ENCODE measurements at places on chromosomes 4 and X.
A peak's percentile ranks its signal among the peaks of the same experiment; 100 is the strongest.

- DNase-seq: no peak
- H3K4me1 ChIP-seq: peaks cover 65% of the 10 kb centered on the region
- no peak overlapping the region for H3K4me3 ChIP-seq
- H3K27ac ChIP-seq: no peak overlapping the region
Observed at GRCh38 chr4:84958434-84958833, 8.1 kb downstream of the WDFY3 start.

GRCh38 chrX:39299615-39300014 is 498.4 kb downstream of the MID1IP1 start:
- H3K27ac ChIP-seq: no peak overlapping the region
- no peak overlapping the region for H3K4me3 ChIP-seq
- H3K27me3 ChIP-seq: no peaks in the 10 kb centered on the region
- H3K36me3 ChIP-seq: no peaks in the 10 kb centered on the region

DNA sequence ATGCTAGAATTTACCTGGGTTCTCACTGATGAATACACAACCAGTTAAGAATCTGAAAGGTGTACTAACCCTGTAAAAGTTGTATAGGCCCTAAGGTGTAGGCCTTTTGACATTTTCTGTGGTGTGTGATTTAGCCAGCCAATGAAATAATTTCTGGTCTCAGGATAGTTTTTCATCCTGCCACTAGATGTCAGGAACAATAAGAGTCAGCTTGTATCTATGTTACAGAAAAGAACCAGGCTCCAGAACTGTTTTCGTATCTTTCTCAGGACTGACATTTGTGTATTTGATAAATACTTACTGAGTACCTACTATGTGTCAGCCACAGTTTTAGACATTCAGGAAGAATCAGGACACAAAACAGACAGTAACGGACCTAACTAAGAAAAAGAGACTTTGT is 673.6 kb upstream of the TENM3 start:
- no peaks in the 10 kb centered on the region for H3K27me3 ChIP-seq
- H3K4me1 ChIP-seq: no peaks in the 10 kb centered on the region
- no peak for DNase-seq
- no peak overlapping the region for H3K27ac ChIP-seq
- no peaks in the 10 kb centered on the region for H3K36me3 ChIP-seq

DNA sequence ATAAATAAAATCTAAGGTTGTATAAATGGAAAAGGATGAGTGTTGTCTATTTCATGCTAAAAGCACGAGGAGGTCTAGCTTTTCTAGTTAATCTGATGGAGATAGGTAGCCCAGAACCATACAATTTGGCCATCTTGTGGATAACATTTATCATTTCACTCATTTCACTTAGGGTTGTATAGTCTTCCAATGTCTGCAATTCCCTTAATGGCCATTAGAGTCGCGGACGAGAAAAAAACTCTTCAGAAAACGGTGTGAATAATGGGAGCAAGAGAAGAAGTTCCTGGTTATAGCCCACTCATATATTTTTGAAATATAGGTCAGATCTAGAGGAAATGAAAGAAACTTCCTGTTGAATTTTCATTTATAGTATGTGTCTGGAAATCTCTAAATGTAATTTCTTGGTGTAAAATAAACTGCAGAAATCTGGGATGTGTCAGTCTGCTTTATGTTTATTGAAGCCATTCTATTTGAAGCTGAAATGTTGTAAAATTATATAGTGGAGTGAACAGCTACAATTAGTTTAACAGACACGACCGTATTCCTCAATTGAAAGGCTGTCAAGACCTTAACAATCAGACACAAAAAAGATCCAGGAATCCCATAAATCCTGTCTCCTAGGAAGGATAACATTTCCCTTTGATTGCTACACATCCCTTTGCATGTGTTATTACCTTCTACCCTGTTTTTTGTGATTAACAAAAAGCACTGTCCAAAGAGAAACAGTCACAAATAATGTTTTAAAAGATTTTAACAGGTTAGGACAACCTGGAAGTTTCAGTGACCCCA is 47.7 kb upstream of the MGST2 start:
- no peak overlapping the region for H3K4me3 ChIP-seq
- H3K27me3 ChIP-seq: no peaks in the 10 kb centered on the region
- no peak overlapping the region for H3K27ac ChIP-seq
- H3K4me1 ChIP-seq: no peaks in the 10 kb centered on the region
- DNase-seq: no peak

- H3K4me3 ChIP-seq: no peak overlapping the region
- H3K27me3 ChIP-seq: no peaks in the 10 kb centered on the region
- no peak overlapping the region for H3K27ac ChIP-seq
- H3K4me1 ChIP-seq: peaks cover 4% of the 10 kb centered on the region
- DNase-seq: no peak
Observed at GRCh38 chr4:145625677-145626622, 6.8 kb downstream of the MMAA start.

DNA sequence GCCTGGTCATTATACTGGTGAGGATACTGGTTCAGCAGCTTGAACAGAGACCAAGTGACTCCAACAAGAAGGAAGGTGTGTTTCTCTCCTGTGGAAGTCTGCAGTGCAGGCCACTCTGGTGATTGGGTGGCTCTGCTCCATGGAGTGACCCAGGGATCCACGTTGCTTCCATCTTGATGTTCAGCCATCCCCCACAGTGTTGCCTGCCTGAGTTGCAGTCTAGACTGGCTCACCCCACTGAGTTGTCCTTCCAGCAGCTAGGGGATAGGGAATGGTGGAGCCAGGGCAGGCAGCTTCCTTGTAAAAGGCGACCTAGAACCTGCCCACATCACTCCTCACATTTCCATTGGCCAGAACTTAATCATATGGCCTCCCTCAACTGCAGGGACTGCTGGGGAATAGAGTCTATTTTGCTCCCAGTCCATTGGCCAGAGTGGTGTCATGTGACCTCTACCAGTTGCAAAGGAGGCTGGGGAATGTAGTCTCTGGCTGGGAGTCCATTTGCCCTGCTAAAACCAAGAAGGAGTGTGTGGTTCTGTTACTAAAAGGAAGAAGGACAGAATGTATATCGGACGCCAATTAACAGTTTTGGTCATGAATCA is 8.0 kb downstream of the MAN2B2 start:
- H3K4me1 ChIP-seq: no peaks in the 10 kb centered on the region
- H3K36me3 ChIP-seq: peaks cover 55% of the 10 kb centered on the region
- H3K27me3 ChIP-seq: no peaks in the 10 kb centered on the region
- H3K27ac ChIP-seq: no peak overlapping the region
- no peak overlapping the region for H3K4me3 ChIP-seq
- no peak for DNase-seq

DNA sequence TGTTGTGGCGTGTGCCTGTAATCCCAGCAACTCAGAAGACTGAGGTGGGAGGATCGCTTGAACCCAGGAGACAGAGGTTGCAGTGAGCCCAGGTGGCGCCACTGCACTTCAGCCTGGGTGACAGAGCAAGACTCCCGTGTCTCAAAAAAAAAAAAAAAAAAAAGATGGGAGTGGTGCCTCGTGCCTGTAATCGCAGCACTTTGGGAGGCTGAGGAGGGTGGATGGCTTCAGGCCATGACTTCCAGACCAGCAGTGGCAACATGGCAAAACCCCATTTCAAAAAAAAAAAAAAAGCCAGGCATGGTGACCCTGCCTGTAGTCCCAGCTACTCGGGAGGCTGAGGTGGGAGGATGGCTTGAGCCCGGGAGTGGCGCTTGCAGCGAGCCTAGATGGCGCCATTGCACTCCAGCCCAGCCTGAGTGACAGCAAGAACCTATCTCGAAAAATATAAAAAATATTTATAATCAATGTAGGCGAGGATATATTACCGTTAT is 27.0 kb downstream of the EIF2S3 start:
- no peaks in the 10 kb centered on the region for H3K4me1 ChIP-seq
- no peaks in the 10 kb centered on the region for H3K27me3 ChIP-seq
- no peak overlapping the region for H3K4me3 ChIP-seq
- no peak overlapping the region for H3K27ac ChIP-seq
- peaks cover 16% of the 10 kb centered on the region for H3K36me3 ChIP-seq

- no peaks in the 10 kb centered on the region for H3K4me1 ChIP-seq
- no peaks in the 10 kb centered on the region for H3K27me3 ChIP-seq
- no peak overlapping the region for H3K4me3 ChIP-seq
- DNase-seq: no peak
Observed at GRCh38 chr4:71608678-71609071, 175.2 kb downstream of the GC start.

DNA sequence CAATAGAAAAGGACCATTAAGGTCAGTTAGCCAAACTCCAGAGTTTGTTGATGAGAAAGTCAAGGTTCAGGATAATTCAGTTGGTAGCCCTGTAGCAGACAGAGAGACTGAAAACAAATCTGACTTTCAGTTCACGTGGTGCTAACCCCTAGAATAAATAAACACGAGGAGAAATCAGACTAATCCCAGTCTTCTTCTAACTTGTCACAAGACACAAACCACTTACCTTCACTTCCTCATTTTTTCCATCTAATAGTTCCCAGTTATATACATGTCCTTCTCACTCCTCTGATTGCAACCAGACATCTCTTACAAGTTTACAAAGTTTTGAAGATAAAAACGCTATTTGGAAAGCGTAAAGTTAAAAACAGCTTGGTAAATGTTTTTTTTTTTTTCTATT is 7.7 kb downstream of the TLR7 start:
- H3K36me3 ChIP-seq: no peaks in the 10 kb centered on the region
- H3K27me3 ChIP-seq: no peaks in the 10 kb centered on the region
- no peak overlapping the region for H3K27ac ChIP-seq

DNA sequence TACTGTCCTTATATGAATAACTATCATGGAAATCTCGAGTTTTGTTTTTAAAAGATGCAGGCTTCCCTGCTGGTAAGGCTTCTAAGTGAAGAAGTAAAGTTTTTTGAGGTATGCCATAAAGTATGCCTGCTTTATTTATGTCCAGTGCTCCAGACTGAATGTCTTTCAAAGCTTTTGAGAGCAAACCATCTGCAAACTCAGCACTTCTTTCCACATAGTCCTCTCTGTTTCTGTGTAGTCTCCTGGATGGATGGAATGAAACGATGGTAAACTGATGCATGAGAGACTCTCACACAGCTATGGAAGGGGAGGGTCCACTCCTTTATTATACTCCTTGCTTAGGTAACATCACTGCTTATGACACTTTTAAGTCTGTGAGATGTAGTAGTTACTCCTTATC is 73.7 kb downstream of the NCAPG start:
- no peaks in the 10 kb centered on the region for H3K4me1 ChIP-seq
- peaks cover 3% of the 10 kb centered on the region for H3K36me3 ChIP-seq
- H3K27ac ChIP-seq: no peak overlapping the region
- no peak overlapping the region for H3K4me3 ChIP-seq
- no peak for DNase-seq
- H3K27me3 ChIP-seq: no peaks in the 10 kb centered on the region

DNA sequence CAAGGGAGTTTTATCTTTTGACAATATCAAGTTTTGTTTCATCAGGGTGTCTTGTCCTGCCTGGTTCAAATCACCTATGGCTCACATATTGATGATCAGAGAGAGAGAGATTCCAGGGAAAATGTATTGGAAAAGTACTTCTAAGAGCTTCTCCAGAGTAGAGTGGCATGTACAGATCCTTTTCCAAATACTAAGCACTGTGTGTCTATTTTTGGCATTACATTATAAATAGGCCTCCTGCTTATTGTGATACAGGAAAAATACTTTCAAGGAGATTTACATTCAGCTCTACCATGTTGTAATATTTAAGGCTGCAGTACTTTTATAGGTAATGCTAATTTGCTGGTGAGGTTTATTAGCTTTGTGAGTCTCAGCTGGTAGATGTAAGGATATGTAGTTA is 100.8 kb downstream of the DCK start:
- no peaks in the 10 kb centered on the region for H3K36me3 ChIP-seq
- no peak overlapping the region for H3K27ac ChIP-seq
- no peak overlapping the region for H3K4me3 ChIP-seq
- H3K27me3 ChIP-seq: no peaks in the 10 kb centered on the region

GRCh38 chr4:24588216-24588954 is 4.0 kb upstream of the DHX15 start:
- peak; percentile 31 for DNase-seq
- no peak overlapping the region for H3K27ac ChIP-seq
- no peaks in the 10 kb centered on the region for H3K27me3 ChIP-seq
- no peak overlapping the region for H3K4me3 ChIP-seq
- no peaks in the 10 kb centered on the region for H3K36me3 ChIP-seq

GRCh38 chr4:168102403-168102802 is 10.1 kb downstream of the ANXA10 start:
- H3K27ac ChIP-seq: no peak overlapping the region
- no peaks in the 10 kb centered on the region for H3K4me1 ChIP-seq
- DNase-seq: no peak
- H3K27me3 ChIP-seq: no peaks in the 10 kb centered on the region
- H3K36me3 ChIP-seq: no peaks in the 10 kb centered on the region

GRCh38 chr4:2296631-2297601 is 35.0 kb upstream of the MXD4 start:
- no peak for DNase-seq
- no peak overlapping the region for H3K27ac ChIP-seq
- H3K36me3 ChIP-seq: no peaks in the 10 kb centered on the region

DNA sequence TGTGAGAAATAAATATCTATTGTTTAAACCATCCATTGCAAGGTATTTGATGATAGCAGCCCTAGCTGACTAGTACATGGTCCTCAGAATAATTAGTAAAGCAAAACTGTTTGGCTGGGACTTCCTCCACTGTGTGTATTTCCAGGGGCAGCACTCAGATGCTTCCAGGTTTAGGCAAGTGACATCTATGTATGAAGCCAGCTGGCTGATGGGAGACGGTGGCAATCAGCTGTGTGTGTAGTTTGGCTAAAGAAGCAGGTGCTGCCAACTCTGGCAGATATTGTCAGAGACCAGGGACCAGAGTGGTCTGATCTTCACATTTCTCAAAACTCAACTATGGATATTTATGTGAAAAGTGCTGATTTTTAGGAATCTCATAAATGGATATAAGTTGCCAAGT is 19.1 kb downstream of the HS3ST1 start:
- H3K36me3 ChIP-seq: no peaks in the 10 kb centered on the region
- DNase-seq: no peak
- no peaks in the 10 kb centered on the region for H3K27me3 ChIP-seq
- H3K27ac ChIP-seq: no peak overlapping the region

GRCh38 chrX:9873360-9873759 is 87.1 kb downstream of the SHROOM2 start:
- no peak overlapping the region for H3K4me3 ChIP-seq
- no peaks in the 10 kb centered on the region for H3K36me3 ChIP-seq
- no peaks in the 10 kb centered on the region for H3K27me3 ChIP-seq
- H3K4me1 ChIP-seq: no peaks in the 10 kb centered on the region
- DNase-seq: no peak

DNA sequence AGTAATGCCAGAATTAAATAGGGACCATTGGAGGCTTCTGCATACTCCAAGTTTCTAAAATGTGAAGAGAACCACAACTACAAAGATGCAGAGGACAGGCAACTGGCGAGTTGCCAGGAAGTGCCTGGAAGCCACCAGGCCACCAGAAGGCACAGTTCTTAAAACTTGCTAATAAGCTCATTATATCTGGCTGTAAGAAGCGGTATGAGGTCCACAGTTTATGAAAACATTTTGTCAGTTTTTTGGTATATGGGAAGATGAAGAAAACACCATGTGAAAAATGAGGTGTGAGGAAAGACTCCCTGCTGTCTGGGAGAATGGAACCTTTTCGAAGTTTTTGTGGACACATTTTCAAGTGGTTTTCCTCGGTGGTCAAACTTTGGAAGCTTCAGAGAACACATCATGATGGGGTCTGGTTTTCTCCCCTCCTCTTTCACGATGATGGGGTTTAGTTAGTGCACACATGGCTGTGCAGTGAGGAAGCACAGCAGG is 202.7 kb downstream of the NR3C2 start:
- no peaks in the 10 kb centered on the region for H3K27me3 ChIP-seq
- no peak overlapping the region for H3K27ac ChIP-seq
- H3K4me1 ChIP-seq: no peaks in the 10 kb centered on the region
- no peak overlapping the region for H3K4me3 ChIP-seq
- DNase-seq: no peak

Measured in esophagus muscularis mucosa (tissue), 4 donors.